Skeletal muscle cell (primary cell): ENCODE measurements at places on chromosomes 5 and 9.

DNA sequence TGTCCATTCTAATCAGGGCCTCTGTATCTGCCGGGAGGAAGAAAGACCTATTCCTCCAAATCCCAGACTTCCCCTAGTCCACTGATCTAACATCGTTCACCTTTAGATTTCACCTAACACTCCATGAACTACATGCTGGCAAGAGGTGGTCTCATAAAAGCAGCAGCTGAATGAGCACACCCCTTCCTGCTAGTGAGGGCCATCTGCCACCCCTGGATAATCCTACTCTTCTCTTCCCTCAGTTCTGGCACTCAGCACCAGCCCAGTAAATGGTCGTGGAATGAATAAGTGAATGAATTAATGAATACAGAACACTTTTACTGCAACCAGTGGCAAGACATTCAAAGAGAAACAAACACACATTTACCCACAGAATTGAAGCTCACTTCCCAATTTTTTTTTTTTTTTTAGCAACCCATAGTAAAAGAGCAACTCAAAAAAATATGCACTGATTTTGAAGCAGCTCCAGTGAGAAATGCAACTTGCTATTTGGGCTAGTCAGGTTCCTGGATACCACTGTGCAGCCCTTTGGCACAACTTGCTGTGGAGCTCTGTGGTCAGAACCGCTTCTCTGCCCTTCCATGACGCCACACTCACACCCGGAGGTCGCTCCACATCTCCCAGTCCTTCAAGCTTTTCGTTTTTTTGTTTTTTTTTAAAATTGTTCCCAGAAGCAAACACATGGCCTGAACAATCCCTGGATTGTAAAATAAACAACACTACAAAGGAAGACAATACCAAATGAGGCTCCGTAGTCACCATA lies 6.2 kb downstream of the RNF183 start:
- no peak for DNase-seq

GRCh38 chr5:37111426-37112382 lies 137.5 kb downstream of the CPLANE1 start:
- DNase-seq = no peak

DNA sequence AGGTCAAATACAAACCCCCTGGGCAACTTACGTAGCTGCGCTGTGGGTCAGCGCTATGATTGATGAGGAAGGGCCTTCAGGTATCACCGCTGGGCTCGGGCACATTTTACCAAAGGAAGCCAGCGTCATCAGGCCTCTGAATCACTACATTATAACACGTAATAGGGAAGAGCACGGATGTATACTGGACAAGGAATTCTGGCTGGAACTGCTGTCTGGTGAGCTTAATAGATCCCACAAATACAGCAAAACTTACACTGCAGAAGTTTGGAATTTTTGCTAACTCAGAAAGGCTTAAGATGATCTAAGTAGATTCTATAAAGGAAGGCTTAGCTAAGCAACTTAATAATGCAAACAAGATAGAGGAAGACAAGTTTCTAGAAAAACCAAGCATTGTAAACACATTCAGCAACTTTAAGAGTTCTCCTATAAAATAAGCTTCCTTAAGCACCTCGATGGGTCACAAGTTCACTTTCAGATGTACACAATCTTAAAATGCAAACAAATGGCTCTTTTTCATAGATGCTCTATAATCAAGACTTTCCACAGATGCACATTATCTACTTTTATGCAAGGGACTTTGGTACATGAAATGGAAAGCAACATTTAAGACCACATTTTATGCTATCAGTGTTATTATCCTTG lies 360.1 kb upstream of the PANK3 start:
- peak; percentile 26 for DNase-seq

DNA sequence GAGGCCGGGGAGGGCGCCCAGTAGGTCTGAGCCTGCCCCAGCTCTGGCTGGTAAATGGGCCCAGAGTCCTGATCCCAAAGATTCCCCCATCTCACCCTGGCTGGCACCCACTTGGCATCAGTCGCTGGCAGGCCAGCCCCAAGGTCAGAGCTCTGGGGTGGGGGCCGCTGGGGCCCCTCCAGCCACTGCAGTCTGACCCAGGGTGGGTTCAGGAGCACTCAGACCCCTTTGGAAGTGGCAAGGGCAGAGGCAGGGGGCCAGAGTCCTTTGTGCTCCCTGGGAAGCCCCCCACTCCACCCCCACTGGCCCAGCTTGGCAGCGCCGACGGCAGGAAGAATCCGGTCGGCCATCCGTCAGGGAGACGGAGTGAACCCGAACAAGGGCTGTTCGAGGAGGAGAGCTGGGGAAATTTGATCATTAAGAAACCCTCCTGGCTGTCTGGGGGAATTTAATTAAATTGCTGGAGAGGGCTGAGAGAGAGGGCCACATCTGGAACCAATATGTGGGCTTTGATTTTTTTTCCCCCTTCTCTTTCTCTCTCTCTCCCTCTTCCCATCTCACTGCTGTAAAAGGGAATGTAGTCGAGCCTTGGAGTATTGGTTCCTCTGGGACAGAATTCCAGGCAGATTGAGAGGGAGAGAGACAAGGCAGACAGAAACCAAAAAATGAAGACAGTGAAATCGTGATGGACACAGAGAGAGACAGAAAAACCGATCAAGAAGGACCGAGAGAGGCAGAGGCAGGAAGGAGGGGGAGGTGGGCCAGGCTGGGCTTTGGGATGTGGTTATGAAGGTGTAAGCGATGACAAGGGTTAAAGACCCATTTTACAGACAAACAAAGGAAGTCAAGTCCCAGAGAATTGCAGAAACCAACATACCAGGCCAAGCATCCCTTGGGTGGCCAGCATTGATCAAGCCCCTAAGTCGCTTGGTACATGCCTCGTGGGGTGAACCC lies 8.1 kb upstream of the ASB6 start:
- DNase-seq = no peak

DNA sequence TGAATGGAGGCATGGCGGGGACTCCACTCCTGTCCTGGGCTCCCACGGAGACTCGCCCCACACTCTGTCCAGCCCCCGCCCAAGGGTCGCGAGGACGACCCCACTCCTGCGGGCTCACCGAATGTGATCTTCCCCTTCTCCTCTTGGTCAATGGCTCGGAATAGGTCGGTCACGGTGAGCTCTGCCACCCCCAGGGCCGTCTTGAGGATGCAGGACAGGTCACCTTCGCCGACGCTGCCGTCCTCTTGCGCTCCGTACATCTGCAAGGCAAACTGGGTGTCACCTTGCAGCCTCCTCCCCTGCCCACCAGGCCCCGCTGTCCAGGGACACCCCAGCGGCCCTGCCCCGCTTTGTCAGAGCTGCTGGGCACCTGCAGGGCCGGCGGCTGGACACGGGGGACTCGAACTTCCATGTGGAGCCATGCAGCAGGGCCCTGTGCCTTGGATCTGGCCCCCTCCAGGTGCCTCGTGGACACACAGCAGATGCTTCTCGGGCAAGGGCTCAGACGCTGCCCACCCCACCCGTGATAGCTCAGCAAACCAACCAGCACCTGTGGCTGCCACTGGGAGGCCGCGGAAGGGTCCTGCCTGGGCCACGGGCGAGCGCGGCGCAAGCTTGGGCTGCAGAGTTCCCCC lies 21.5 kb upstream of the SLC6A3 start:
- no peak for DNase-seq

- DNase-seq = no peak
Observed at GRCh38 chr5:98163796-98164493, 609.5 kb upstream of the RGMB start.

DNA sequence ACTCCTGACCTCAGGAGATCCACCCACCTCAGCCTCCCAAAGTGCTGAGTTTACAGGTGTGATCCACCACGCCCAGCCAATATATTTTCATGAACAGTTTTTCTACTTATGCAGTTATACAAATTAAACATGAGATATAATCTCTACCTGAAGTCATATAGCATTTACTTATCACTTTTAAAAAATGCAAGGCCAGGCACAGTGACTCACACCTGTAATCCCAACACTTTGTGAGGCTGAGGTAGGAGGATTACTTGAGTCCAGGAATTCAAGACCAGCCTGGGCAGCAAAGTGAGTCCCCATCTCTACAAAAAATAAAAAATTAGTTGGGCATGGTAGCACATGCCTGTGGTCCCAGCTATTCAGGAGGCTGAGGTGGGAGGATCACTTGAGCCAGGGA lies 164.7 kb upstream of the LHFPL2 start:
- DNase-seq = no peak

- DNase-seq = no peak
Observed at GRCh38 chr5:156327296-156327695, 332 bp downstream of the SGCD start.

DNA sequence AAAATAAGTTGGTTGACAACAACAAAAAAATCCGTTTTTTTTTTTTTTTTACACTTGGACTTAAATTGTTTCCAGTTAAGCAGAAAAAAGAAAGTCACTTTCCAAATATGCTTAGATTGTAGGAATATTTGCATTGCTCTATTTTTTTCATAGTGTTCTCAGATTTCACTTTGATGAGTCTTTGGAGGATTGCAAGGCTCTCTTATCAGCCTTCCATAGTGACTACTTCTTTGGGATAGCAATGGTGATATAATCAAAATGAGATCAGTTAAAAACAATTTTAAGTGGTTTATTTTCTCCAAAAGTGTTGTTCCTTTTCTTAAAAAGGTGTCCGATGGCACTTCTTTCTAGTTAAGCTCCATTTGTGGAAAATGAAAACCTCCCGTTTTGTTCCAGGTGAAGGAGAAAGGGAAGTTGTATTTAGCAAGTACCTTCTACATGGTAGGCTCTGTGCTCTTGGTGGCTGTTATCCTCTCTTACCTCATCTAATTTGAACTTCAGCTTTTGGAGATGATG lies 3.9 kb downstream of the RASGRF2 start:
- DNase-seq = no peak

DNA sequence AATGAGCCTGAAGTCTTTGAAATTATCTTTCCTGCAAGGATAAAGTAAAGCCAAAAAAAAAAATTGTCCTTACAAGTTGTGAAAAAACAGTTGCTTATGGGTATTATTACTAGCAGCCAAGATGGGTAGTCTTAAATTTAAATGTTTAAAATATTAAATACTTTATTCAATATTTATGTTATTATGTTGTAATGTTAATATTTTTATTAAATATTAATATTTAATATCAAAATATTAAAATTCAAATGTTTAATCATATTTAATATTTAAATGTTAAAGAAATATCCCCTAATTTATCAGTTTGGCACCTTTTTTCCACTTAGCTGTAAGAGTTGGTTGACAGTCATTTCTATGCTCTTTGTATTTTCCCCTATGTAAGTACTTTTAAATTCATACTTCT lies 86.1 kb downstream of the PCSK5 start:
- DNase-seq = no peak

- no peak for DNase-seq
Observed at GRCh38 chr9:119801311-119801710, 432.1 kb upstream of the BRINP1 start.

GRCh38 chr5:95712347-95712958 lies 18.7 kb upstream of the RHOBTB3 start:
- no peak for DNase-seq

GRCh38 chr5:1892211-1892610 lies 9.5 kb upstream of the IRX4 start:
- DNase-seq = no peak

- DNase-seq = no peak
Observed at GRCh38 chr5:96687812-96688453, 25.8 kb downstream of the CAST start.

- peak; percentile 35 for DNase-seq
Observed at GRCh38 chr9:136552117-136552703, 6.4 kb upstream of the NOTCH1 start.

GRCh38 chr9:137478962-137479861 lies 20.1 kb upstream of the NSMF start:
- no peak for DNase-seq

- DNase-seq = no peak
Observed at GRCh38 chr5:171451421-171451820, 32.0 kb downstream of the FGF18 start.

GRCh38 chr9:34037626-34038025 lies 11.1 kb downstream of the UBAP2 start:
- DNase-seq = no peak

GRCh38 chr9:91817493-91818224 lies 132.4 kb downstream of the ROR2 start:
- peak; percentile 63 for DNase-seq

GRCh38 chr9:91117474-91117891 lies 244.2 kb downstream of the AUH start:
- DNase-seq = no peak

- DNase-seq = no peak
Observed at GRCh38 chr5:58201922-58202648, 257.8 kb downstream of the PLK2 start.

DNA sequence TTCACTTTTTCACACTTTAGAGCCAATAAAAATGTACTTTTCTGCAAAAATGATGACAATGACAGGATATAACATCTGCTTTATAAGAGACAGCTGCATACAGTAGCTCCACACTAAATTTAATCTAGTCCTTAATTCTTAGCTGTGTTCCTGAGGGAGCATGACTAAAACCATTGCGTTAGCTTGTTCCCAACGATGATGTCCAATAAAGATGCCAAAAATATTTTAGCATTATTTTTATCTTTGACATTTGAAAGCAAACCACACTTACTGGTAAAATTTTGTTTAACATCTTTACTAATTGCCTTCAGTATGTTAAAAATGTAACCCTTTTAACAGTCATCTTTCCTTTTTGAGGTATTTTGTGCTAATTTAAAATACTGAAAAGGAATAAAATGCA lies 382.7 kb downstream of the CHSY3 start:
- DNase-seq = peak; percentile 25

- no peak for DNase-seq
Observed at GRCh38 chr5:92916036-92916435, 665.0 kb downstream of the NR2F1-AS1 start.

GRCh38 chr9:96113032-96113431 lies 188.9 kb downstream of the HSD17B3 start:
- DNase-seq = no peak

- DNase-seq = no peak
Observed at GRCh38 chr5:134103397-134103796, 11.1 kb upstream of the TCF7 start.

GRCh38 chr5:171581781-171582180 lies 162.3 kb downstream of the FGF18 start:
- no peak for DNase-seq

DNA sequence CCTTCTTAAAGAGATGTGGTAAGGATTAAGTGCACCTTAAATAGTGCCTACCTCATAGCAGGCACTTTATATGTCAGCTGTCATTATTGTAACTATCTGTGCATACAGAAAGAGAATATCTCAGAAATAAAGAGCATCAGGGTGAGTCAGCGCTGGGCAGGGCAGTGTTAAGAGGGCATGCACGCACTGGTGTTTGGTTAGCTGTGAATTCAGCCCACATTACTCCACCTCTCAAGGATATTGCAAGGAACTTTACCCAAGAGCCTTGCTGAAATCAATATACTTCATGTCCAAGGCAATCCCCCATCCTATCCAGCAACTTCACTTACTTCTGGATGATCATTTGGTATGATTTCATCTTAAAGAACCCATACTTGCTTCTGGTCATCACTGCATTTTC lies 300.9 kb downstream of the NTRK2 start:
- no peak for DNase-seq

DNA sequence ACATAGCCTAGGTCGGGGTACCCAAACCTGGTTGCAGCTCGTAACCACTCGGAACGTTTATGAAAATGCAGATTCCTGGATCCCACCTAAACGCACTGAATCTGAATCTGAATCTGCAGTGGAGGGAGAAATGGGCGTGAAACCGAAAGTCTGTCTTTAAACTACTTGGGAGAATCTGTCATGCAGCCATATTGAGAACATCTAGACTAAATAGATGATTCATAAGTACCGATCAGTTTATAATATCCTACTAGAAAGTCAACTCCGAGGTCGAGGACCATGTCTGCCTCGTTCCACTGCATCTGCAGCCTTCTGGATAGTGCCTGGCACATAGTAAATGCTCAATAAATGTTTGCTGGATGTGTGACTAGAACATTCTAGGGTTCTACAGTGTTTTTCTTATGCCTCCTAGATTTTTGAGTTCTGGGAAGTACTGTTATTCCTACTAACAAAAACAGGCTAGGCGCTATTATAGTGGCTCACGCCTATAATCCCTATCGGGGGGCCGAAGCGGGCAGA lies 632 bp downstream of the COQ4 start:
- no peak for DNase-seq
